ENCODE measurements at places on chromosomes 7 and 10.

DNA sequence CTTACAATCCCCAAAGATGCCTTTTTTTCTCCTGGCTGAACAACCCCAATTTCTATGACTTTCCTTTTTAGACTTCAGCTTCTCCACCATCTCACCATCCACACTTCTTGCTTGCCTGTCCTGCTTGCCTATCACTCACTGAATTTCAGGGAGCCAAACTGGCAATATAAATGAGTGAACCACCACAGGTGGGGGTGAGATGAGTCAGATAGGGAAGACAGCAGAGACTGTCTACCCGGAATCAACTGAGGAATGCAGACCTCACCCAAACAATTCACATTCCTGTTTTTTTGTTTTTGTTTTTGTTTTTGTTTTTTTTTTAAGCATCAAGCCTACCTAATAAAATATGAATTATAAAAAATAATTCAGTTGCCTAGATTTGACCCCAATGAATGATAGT lies 273.8 kb downstream of the NRG3 start:
- no peak for DNase-seq

DNA sequence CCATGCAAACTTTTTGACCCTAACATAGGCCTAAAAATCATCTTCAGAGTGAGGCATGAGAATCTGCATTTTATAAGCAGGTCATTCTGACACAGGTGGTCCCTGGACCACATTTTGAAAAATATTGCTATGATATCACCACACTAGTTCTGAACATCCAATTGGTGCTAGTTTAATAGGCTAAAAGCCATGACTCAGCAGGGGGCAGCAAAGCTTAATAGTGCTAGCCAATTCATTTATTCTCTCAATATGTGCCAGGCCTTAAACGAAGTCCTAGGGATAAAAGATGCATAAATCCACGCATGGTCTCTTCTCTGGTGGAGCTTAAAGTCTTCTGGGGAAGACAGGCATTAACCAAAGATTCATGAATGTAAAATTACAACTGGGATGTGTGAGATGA lies 10.2 kb upstream of the SLC25A28 start:
- DNase-seq: peak; percentile 44

GRCh38 chr10:112973805-112974204 lies 23.8 kb downstream of the TCF7L2 start:
- no peak for DNase-seq

- DNase-seq: no peak
These were observed 247.0 kb upstream of the HABP2 start for GRCh38 chr10:113305871-113306270.

DNA sequence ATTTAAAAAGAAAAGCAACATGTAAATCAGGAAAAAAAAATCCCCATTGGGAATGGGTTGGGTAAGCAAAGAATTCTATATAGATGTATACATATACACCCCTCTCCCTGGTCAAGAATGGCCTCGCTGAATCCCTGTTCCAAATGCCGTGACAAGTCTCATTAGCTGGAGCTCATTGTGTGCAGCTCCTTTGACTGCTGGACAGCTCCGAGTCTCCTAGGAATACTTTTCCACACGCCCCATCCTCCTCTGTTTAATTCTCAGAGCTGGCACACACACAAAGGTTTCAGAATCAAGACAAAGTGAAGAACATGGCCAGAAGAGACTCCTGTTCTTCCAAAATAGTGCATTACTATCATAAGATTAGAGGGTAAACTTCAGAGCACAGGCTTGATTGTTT lies 130.9 kb upstream of the MKLN1 start:
- DNase-seq: no peak

DNA sequence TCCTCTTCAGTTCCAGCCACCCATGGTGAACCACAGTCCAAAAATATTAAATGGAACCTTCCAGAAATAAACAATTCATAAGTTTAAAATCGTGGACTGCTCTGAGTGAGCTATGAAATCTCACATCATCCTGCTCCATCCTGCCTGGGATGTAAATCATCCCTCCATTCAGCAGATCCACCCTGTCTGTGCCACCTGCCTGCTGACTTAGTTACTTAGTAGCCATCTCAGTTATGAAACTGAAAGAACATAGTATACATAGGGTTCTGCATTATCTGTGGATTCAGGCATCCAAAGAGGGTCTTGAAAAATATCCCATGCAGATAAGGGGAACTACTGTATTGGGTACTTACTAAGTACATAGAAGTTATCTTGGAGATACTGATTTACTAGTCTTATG lies 89.0 kb downstream of the ST8SIA6 start:
- no peak for DNase-seq

- no peak for DNase-seq
These were observed 69.9 kb upstream of the GTF2I start for GRCh38 chr7:74587435-74588126.

GRCh38 chr10:97188261-97188711 lies 2.5 kb upstream of the SLIT1 start:
- DNase-seq: no peak

- no peak for DNase-seq
These were observed 70.0 kb upstream of the HGF start for GRCh38 chr7:81839708-81840369.

- DNase-seq: no peak
These were observed 184.1 kb downstream of the ZNF33B start for GRCh38 chr10:42454313-42454712.

- DNase-seq: no peak
These were observed 37.3 kb downstream of the DNAH11 start for GRCh38 chr7:21580073-21580521.

DNA sequence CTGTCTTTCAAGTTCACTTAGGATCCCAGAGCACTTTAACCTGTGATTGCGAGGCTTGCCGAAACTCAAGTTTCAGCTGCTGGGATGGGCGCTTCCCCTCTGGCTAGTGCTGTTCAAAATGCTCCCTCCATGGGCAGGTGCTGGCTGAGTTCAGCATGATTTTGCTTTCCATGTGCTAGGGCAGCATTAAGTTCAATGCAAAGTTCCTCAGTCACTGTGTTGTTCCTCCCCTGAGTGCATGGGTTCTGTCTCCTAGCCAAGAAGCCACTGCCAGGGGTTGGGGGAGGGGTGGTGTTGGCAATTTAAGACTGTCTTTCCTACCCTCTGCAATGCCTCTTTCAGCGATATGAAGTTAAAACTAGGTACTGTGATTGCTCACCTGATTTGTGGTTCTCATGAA lies 56.5 kb upstream of the HELLS start:
- DNase-seq: no peak

DNA sequence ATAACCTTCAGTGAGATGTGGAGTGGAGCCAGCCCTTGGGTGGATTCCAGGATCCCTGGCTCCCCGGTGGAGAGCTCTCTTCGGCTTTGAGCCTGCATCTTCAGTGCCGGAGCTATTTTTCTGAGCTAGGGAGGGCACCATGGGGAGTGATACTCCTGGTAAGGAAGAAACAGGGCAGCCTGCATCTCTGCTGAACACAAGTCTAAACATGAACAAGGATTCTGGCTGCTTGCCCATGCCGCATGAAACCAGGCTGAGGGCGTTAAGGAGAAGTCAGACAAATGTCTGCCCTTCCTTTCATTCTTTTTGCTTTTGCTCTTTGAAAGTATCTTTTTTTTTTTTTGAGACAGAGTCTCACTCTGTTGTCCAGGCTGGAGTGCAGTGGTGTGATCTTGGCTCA lies 60.4 kb downstream of the EVX1 start:
- no peak for DNase-seq

DNA sequence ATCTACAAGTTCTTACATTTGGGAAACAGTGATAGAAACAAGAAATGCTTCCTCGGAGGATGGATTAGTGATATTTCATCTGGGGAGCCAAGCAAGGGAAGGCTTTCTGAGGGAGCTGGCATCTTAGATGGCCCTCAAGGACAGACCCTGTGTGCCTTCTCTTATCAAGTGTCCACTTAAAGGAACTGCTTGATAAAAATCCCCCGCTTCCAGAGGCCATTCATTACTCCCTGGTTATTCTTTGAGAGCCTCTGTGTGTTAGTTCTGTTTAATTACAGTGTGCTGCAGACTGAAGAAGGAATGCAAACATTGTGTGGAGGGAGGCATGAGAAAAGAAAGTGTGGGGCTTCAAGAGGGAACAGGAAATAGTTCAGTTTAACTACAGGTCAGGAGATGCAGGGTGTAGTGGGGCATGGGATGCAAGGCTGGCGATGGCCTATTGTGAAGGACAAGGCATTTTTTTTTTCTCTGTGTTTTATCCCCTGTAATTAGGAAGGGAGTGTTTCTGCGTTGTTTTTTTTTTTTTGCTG lies 145.4 kb downstream of the SNX10 start:
- DNase-seq: no peak

GRCh38 chr7:25308906-25309705 lies 80.8 kb upstream of the NPVF start:
- DNase-seq: no peak

DNA sequence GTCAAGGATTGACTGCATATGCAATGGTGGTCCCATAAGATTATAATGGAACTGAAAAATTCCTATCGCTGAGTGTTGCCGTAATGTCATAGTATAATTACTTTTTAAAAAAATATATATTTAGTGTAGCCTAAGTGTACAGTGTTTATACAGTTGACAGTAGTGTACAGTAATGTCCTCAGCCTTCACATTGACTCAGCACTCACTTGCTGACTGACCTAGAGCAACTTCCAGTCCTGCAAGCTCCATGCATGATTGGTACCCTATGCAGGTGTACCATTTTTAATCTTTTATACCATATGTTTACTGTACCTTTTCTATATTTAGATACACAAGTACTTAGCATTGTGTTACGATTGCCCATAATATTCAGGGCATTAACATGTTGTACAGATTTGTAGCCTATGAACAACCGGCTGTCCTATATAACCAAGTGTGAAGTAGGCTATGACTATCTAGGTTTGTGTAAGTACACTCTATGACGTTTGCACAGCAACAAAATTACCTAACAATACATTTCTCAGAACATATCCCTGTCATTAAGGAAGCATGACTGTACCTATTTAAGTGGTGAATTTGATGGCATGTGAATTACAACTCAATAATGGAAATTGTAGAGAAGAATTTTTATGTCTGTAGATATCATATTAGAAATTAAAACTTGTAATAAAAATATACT lies 40.9 kb downstream of the CCNY start:
- DNase-seq: no peak

DNA sequence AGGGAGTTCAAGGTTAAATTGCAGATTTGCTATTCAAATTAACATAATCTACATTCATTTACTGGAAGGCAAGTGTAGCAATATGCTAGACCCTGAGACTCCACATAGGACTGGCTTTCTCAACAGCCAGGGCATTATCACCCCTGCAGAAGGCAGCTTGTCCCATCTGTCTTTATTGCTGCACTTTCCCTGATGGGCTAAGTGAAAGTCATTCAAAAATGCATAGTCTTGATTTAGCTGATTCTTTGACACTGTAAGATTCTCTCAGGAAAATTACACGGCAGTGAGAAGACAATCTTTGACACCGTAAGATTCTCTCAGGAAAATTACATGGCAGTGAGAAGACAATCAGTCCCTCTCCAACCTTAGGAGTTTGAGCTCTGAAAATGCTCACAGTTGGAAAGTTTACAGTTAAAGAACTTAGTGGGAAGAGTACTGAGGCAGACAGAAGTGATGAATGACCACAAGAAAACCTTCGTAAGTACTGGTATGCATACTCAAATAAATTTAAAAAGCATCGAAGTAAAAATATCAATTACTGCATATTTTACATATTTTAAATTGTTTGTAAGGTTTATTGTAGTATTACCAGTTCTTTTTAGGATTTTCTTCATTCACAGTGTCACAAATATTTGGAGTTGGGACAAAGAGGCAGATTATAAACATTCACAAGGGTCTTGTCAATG lies 88.9 kb downstream of the RAPGEF5 start:
- no peak for DNase-seq

DNA sequence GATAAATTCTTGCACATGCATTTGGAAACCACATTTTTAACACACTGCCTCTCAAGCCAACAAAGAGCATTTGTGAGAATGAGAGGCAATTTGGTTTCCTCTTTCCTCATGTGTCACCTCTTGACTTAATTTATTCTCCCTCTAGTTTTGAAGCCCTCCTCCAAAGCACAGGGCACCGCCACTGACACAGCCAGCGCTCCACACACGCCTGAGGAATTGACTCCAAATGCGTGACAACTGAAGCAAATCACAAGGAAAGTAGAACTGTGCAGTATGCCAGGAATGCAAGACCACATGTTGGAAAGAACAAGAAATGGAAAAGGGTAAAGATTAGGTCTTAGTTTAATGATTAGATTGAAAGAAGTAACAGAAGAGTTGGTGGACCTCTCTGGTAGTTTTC lies 173.3 kb downstream of the LSM5 start:
- no peak for DNase-seq

DNA sequence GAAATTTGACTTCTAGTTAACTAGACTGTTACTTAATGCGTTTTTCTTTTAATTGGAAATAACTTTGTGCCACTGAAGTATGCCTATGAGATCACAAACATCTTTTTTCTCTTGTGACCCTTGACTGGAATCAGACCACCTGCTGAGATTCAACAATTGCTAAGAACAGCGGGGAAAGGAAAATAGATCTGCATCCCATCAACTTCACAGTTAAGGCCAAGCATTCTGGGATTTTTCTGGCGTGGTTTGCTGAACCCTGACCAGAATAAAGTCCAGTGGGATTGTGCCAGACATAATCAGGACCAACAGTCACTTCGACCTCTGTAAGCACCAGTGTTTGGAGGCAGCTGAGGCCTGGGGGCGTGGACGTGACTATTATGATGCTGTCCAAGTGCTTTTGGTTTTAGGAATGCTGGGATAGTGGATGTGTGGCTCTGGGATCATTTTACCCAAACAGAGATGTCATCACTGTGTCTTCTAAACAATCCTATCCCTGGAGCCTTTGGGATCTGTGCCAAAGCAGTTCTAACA lies 373.3 kb upstream of the PRKCQ start:
- no peak for DNase-seq

DNA sequence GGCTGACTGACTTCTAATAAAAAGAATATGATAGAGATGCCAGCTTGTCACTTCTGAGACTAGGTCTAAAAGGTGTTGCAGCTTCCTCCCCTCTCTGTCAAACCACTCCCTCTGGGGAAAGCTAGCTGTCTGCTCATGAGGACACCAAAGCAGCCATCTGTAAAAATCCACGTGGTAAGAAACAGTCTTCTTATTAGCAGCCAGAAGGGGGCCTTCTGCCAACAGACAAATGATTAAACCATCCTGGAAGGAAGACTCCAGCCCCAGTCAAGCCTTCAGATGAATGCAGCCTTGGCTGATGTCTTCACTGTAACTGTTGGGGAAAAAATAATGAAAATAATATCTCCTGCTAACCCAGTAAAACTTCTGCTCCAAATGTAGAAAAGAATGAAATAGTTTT lies 41.9 kb upstream of the DAGLB start:
- DNase-seq: no peak

- DNase-seq: no peak
These were observed 238.2 kb downstream of the PTEN start for GRCh38 chr10:88101666-88102065.

DNA sequence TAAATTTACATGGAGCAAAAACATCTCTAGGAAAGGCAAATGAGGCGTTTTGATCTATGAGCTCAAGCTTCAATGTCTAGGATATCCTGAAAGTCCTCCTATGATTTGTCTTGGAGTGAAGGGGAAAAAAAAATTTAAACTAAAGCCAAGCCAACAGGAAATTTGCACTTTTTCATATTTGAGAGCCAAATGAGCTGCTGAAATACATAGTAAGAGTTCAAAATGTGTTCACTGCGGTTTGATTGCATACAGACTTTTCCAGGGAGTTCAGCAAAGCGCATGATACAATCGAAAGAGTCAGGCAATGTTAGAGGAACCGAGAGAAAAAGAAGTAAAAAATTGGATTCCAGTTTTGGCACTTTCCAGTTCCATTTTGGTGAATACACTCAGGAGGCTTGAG lies 633.4 kb upstream of the MGMT start:
- DNase-seq: no peak

Data from activated naive CD4-positive, alpha-beta T cell treated with anti-CD3 and anti-CD28 coated beads for 36 hours (primary cell).